Heart right ventricle (tissue), 16 donors: ENCODE measurements at places on chromosomes 11 and 22. TPM values are rescaled to one million over a fixed set of nuclear protein-coding genes. Genes with fewer than 3 reads are reported as not detected.

The C11orf97 gene
- not detected for polyA plus RNA-seq

The ELFN2 gene
- under 0.01 TPM for polyA plus RNA-seq

The CATSPERZ gene
- 0.10 TPM for polyA plus RNA-seq

The RAG2 gene
- polyA plus RNA-seq, result not detected

The SYT7 gene
- 17.1 TPM for polyA plus RNA-seq

The CYP2D6 gene
- 0.32 TPM for polyA plus RNA-seq

The VSIG10L2 gene
- 0.35 TPM for polyA plus RNA-seq
